ENCODE measurements at places on chromosomes 11 and 22. TPM values are rescaled to one million over a fixed set of nuclear protein-coding genes. Genes with fewer than 3 reads are reported as not detected.

The INS gene
- not detected for total RNA-seq

The ELF5 gene
- not detected for total RNA-seq

The GGTLC2 gene
- not detected for total RNA-seq

The CD3G gene
- 82.9 TPM for total RNA-seq

Data from activated naive CD4-positive, alpha-beta T cell treated with anti-CD3 and anti-CD28 coated beads, Interleukin-2, amount 50 U/mL, for 72 hours (primary cell).